ENCODE measurements at places on chromosomes 7 and 10.

DNA sequence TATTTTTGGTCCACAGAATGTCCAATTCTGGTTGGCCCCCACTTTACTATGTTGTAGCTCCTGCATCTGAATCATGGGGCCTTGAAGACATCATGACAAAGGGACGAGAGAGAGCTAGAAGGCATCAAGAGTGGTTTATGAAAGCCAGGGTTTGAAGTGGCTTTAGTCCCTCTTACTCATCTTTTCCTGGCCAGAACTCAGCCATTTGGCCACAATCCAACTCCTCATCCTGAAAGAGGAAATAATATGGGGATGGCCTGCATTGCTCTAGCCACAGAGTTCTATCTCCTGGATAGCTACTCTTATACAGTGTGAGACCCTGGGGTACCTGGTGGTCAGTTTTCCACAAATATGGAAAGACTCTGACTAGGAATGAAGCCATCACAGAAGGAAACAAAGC, 418.9 kb downstream of the XPNPEP1 start:
- DNase-seq: no peak

GRCh38 chr7:156669035-156669828, 28.7 kb downstream of the RNF32 start:
- DNase-seq: no peak

DNA sequence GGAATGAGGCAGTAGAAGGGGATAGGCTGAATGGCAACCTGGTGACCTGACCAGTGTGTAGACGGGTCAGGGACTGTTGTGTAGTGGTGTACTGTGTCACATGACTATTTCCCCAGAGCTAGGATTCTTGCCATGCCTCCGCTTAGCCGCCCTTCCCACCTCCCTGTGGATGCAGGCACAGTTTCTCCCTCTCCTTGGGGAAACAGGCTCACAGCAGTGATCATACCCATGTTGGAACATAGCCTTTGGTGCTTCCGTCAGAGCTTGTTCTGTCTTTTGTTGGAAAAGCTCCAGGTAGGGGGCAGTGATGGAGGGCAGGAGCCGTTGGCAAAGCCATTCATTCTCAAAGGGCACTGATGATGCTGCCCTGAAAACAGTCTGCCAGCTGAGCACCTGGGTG, 44.3 kb downstream of the OGDH start:
- no peak for DNase-seq

- no peak for DNase-seq
Measured at GRCh38 chr10:108104551-108105156, 940.1 kb upstream of the SORCS1 start.

GRCh38 chr7:47978790-47979144, 648 bp downstream of the HUS1 start:
- no peak for DNase-seq

- peak; percentile 41 for DNase-seq
Measured at GRCh38 chr10:114879541-114880158, 58.1 kb downstream of the FHIP2A start.

- no peak for DNase-seq
Measured at GRCh38 chr7:94176694-94177200, 172.6 kb upstream of the BET1 start.

- no peak for DNase-seq
Measured at GRCh38 chr7:22672846-22673680, 53.9 kb upstream of the IL6 start.

GRCh38 chr7:28697913-28698563, 260.1 kb downstream of the TRIL start:
- no peak for DNase-seq

- no peak for DNase-seq
Measured at GRCh38 chr7:47786557-47787248, 161.6 kb downstream of the PKD1L1 start.

DNA sequence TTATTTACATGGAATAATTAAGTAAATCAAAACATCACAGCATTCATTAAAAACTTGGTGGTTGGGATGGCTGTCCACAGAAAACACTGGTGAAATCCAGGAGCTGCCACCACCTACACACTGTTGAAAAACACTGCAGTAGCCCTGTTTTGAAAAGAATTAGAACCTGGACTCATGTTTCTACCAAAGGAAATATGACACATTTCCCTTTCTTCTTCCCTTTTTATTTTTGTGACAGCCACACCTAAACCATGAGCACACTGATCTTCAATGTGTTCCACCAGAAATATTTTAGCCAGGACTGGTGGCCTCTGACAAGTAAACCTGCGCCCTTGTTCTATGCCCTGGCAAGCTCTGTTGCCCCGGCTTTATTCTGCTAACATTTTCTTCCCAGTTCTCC, 3.3 kb downstream of the TMEM140 start:
- no peak for DNase-seq

DNA sequence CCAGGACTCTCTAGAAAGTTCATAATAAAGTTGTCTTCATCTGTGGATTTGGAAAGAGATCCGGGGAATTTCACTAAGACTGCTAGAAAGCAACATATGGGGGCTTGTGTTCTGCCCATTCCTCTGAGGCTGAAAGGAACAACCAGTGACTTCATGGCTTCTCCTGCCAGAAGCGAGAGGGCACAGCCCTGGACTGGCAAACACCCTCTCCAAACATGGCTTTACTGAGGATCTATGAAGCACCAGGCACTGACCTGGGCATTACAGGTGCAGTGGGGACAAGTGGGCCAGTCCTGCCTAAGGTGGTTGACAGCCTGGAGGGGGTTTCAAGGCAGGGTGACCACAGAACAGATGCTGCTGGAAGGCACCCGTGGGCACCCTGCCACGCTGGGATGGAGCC, 185.8 kb upstream of the GPR26 start:
- no peak for DNase-seq

- no peak for DNase-seq
Measured at GRCh38 chr7:34452363-34452762, 205.7 kb upstream of the NPSR1 start.

GRCh38 chr7:8719102-8719501, 285.7 kb downstream of the NXPH1 start:
- no peak for DNase-seq

DNA sequence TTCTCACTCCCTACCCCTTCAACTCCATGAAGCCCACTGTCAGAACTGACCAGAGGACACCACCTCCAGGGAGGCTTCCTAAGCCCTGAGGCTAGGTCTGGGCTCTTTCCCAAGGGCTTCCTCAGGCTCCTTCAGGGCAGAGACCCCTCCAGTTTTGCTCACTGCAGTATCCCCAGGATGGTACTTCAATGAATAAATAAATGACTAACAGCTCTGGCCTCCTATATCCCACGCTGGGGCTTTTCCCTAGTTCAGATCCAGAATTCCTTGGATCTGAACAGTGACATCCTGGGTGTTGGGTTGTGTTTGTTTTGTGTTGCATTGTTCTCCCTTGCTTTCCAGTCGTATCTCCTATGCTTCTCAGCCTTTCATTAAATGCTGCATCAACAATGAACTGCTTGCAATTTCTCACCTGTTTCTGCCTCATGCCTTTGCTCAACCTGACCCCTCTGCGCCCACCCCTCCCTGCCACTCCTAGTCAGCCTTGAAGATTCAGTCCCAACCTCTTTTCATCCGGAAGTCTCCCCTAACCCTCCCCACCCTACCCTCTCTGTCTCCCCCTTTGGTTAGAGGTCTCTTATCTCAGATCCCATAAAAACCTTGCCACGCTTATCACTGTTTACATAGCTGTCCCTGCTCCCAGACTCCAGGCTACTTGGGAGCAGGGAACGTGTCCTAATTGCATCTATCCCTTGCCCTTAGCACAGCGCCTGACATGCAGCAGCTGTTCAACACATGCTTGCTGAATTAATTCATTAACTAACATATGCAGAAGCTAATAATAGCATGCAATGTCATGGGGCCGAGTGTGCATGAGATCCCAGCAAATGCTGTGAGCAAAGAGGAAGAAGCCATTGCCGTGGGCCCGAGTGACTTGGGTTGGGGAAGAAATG, 41.7 kb downstream of the PPP1R3C start:
- DNase-seq: no peak

DNA sequence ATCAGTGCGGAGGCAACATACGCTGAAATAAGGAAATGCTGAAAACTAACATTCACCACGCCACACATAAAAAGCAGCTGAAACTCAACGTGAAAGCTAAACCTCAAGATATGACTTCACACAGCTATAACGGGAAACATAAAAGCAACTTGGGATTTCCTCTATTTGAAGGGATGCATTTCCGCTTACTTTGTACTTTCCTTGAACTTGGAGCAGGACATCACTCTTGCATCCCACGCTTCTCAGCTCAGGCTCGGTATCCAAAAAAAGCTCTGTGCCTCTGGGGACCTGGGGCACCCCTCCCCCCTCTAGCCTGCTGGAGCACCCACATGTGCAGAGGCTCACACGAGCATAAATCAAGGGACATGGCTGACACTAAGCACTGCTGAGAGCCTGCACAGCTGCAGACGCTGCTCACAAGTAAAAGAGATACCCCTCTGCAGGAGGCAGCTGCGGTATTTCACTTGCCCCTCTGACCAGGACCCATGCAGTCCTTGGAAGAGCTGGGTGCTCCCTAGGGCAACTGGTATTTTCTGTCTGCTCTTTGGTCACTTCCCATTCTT, 34.2 kb downstream of the PARD3 start:
- peak; percentile 60 for DNase-seq

DNA sequence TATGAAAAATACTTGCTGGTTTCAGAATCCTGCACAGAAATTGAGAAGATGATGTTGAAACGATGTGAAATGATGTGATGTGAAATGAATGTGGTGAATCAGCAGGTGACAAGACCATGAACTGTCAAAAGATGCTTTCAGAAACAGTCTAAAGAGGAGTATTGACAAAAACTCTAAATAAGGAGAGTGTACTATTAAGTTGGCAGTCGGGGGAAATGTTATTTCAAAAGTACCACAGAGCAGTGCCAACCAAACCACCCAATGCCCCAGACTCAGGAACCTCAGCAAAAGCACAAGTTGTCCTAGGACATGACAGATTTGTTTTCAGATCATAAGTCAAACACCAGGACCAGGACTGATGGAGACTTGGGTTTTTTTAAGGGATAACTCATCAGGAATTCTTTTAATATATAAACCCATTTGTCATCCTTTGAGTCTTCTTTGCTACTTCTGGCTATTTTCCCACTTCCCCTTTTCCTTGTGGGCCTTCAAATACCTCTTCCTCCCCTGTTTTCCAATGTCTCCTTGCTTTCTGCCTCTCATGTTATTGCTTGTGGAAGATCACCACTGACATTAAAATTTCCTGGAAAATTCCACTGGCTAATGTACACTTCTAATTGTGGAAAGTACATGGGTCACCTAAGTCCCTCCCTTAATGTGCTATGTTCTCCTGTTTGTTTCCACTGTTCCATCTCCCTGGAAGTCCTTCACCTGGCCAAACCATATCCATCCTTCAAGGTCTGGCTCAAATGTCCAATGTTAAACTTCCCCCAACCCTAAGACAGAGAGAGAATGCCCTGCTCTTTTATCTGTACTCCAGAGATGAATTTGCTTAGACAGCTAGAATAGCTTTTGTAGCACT, 10.2 kb upstream of the PPP1R3C start:
- no peak for DNase-seq

DNA sequence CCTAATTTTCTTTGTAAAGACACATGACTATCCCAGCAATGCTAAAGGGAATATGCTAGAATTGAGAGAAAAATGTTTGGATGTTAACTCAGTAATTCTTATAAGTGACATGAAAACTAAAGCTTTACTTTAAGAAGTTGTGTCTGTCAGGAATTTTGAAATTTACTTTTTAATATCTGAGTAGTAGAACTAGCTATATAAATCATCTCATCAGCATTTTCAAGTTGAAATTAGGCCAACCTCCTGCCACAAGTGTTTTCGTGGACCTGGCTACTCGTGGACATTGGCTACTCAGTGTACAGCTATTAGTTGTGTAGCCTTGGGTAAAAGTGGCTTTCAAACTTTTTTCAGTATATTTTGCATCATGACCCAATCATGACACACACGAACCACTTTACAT, 70.5 kb downstream of the ADD3 start:
- no peak for DNase-seq

- DNase-seq: peak; percentile 42
Measured at GRCh38 chr10:12707461-12708185, 293.9 kb downstream of the CCDC3 start.

GRCh38 chr10:117519879-117520278, 22.7 kb upstream of the EMX2 start:
- DNase-seq: no peak

DNA sequence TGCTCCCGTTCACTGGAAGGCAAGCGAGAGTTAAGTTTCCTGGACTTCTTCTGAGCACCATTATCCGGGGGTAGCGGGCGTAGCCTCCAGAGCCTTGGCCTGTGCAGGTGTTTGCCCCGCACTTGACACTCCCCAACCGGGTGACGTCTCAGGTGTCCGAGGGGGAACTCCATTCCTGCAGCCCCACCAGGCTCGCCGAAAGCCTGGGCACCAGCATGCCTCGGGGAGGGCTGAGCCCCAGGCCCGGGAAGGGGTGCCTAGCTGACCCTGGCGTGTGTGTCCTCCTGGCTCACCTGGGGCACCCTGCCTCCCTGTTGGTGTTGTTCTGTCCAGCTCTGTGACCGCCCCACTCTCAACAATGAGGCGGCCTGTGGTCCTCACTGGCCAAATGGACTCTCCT, 109.4 kb upstream of the GPR26 start:
- no peak for DNase-seq

GRCh38 chr10:33330543-33331378, 3.7 kb downstream of the NRP1 start:
- peak; percentile 59 for DNase-seq

- no peak for DNase-seq
Measured at GRCh38 chr10:52226197-52226847, 87.8 kb upstream of the DKK1 start.

- no peak for DNase-seq
Measured at GRCh38 chr7:10875080-10875479, 98.6 kb upstream of the PHF14 start.

DNA sequence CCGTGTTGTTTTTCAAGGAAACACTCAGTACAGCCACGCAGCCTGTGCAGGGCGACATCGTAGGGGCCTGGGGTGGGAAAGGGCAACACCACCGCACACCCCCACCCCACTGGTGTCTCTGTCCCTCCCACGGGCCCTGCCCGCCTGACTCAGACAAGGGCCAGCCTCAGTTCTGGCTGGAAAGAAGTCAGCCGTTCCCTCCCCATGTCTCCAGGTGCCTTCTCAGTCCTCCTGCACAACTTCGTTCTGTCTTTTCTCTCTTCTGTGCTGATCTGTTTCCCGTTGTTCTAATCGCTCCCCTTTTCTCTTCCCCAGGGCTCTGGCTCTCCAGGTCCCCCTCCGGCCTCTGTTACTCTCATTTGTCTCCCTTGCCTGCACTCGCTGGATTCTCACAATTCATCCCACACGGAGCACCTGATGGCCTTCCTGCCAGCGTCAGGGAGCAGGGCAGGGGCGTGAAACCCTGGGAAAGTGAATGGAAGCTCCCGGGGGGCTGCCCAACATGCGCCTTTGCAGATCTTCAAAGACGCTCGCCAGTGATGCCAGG, 97.7 kb downstream of the WDR37 start:
- no peak for DNase-seq

- DNase-seq: no peak
Measured at GRCh38 chr7:103679151-103680132, 233.4 kb upstream of the SLC26A5 start.

- no peak for DNase-seq
Measured at GRCh38 chr7:35253710-35254495, at the start of gene TBX20. Gene TBX20, minus strand, starts transcription at chr7:35254100. Its CDS starts 480 bp downstream, at chr7:35253620.
